ENCODE measurements at places on chromosomes 16 and 17.

- peak; percentile 8 for DNase-seq
Observed at GRCh38 chr17:28916302-28916934, 13.5 kb upstream of the DHRS13 start.

DNA sequence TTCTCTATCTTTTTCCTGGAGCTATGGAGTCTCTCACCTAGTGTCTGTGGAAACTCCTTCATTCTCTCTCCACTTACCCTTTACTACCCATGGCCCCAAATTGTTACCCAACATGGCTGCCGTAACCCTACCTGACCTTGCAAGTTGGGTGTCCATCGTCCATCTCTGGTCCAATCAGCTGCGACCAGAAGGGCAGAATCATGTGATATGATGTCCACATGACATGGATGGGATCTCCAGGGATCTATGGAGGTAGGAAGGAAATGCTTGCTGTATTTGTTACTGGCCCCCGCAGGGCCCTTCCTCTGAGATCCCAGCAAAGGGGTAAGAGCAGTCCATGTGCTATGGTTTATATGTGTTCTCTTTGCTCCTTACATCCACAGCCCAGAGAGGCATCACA lies 8.0 kb upstream of the DRC7 start:
- no peak for DNase-seq

GRCh38 chr16:61908426-61908825 lies 127.8 kb downstream of the CDH8 start:
- no peak for DNase-seq

- peak; percentile 6 for DNase-seq
Observed at GRCh38 chr17:75240394-75241142, 20.8 kb downstream of the GGA3 start.

DNA sequence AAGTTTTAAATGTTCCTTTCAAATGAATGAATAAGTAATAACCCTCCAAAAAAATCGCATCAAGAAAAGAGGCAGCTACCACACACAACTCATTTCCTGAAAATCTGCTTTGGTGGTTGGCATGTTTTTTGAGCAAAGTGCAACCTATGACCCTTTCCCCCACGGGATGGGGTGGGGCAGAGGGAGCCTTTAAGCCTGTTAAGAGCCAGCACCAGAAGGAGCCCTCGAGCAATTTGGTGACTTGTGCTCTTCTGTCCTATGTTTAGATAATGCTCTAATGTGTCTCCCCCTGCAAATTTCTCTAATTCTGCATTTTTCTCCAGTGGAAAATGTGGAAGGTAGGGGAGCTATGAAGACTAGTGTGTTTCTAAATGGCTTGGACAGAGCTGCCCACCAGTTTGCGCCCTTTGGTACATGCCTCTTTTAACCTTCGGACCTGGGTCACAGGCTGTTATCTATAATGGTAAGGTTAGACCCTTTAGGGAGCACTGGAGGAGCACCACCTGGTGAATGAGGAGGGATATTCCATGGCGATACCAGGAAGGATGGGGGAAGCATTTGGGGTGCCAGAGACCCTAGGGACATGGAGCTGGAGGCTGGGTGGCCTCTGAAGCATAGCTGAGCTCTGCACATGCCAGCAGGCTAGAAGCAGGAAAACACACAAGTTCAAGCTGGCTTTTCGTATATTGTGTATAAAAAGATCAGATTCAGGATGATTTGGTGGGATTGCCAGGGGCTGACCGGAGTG lies 1.6 kb downstream of the PYCARD start:
- no peak for DNase-seq

GRCh38 chr16:30049871-30050270 lies 15.7 kb upstream of the ALDOA start:
- DNase-seq: no peak

DNA sequence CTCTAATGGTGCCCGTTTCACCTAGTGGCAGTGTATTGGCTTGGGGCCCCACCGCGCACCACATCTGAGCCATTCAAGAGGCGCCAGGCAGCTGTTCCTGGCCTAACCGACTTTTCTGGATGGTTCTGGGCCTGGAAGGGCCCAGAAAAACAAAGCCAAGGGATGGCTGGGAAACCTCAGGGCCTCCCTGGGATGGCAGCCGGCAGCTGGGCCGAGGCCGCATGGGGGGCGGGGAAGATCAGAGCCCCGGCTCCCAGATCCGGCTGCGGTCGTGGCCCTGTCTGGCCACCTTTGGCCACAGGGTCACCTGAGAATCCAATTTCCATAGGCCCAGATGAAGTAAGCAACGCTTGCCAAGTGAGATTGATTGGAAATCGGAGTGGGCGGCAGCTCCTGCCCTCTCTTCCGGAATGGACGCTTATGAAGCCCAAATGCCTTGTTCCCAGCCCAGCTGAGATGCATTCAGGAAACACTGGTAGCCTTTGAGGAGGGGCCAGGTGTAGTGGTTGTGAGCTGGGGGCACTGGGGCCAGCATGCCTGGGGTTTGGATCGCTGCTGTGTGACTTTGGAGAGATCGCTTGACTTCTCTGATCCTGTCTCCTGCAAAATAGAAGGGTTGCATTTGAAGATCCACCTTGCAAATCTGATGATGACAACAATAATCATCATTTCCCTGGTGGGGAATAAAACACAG lies 163.8 kb upstream of the GSE1 start:
- no peak for DNase-seq

- no peak for DNase-seq
Observed at GRCh38 chr17:37725601-37726146, 19.2 kb downstream of the HNF1B start.
